ENCODE measurements at places on chromosomes 5 and 9. TPM values are rescaled to one million over a fixed set of nuclear protein-coding genes. Genes with fewer than 3 reads are reported as not detected.
A peak's percentile ranks its signal among the peaks of the same experiment; 100 is the strongest.

- no peaks in the 10 kb centered on the region for H3K36me3 ChIP-seq
- H3K27ac ChIP-seq: no peak overlapping the region
- no peaks in the 10 kb centered on the region for H3K27me3 ChIP-seq
- peak; percentile 21 for DNase-seq
Observed at GRCh38 chr5:142053426-142054151, 40.8 kb upstream of the GNPDA1 start.

- DNase-seq: no peak
- H3K27me3 ChIP-seq: no peaks in the 10 kb centered on the region
- no peaks in the 10 kb centered on the region for H3K36me3 ChIP-seq
- H3K27ac ChIP-seq: no peak overlapping the region
- H3K4me1 ChIP-seq: peaks cover 4% of the 10 kb centered on the region
Observed at GRCh38 chr5:54581831-54582548, 64.4 kb downstream of the SNX18 start.

GRCh38 chr5:133249593-133249992 lies 197.8 kb downstream of the HSPA4 start:
- H3K4me3 ChIP-seq: no peak overlapping the region
- H3K36me3 ChIP-seq: no peaks in the 10 kb centered on the region
- H3K27ac ChIP-seq: no peak overlapping the region
- no peak for DNase-seq
- peaks cover 4% of the 10 kb centered on the region for H3K4me1 ChIP-seq
- H3K27me3 ChIP-seq: no peaks in the 10 kb centered on the region

- H3K4me1 ChIP-seq: peaks cover 36% of the 10 kb centered on the region
- H3K27ac ChIP-seq: no peak overlapping the region
- peaks cover 21% of the 10 kb centered on the region for H3K36me3 ChIP-seq
Observed at GRCh38 chr9:112252194-112252593, 77.1 kb upstream of the SUSD1 start.

The DNAI1 gene
- 0.19 TPM for total RNA-seq

Data from activated CD4-positive, alpha-beta memory T cell treated with anti-CD3 and anti-CD28 coated beads for 36 hours (primary cell).